ENCODE measurements at places on chromosomes 7 and 10.

DNA sequence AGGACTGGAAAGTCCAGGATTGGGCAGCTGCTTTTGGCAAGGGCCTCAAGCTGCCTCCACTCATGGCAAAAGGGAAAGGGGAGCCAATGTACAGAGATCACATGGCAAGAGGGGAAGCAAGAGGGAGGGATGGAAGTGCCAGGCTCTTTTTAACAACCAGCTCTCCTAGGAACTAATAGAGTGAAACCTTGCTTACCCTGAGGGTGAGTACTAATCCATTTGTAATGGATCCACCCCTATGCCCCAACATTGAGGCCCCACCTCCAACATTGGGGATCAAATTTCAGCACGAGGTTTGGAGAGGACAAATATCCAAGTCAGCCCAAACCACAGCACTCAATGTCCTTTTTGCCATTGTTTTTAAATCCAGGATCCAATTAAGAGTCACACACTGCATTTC is 12.5 kb downstream of the HABP2 start:
- no peak for DNase-seq

DNA sequence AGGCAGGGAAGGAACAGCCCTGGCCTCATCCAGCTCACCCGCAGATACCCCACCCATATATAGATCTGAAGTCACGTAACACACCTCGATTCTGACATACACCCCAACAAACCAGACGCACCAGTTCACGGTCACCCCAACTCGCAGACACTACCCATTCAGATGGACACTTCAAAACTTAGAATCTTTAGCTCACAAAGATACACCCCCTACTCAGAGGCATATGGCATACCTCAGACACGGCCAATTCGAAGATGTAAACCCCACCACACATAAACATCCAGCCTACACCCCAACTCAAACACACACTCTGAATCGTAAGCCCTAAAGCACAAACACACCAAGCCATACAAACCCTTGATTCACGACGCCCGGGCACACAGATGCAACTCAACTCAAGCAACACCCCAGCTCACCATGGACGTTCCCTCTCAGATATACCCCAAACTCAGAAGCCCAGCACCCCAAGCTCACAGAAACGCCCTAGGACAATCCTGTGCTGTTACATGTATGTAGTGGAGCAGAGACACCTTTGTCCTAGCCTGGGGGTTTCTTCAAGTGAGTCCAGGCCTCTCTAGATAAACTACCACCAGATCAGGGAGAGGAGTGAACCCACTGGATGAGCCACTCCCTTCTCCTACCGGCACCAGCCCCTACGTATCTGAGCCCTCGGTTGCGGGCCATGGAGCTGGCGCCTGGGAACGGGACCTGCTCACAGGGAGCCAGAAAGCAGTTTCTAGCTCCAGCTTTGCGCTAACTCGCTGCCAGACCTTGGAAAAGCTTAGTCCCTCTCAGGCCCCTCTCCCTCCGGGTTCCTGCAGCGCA is 8.8 kb downstream of the PSD start:
- no peak for DNase-seq

GRCh38 chr7:43702974-43703373 is 26.3 kb downstream of the COA1 start:
- DNase-seq: no peak

- no peak for DNase-seq
Observed at GRCh38 chr7:94350734-94351133, 44.0 kb upstream of the COL1A2 start.

GRCh38 chr7:108402865-108403264 is 53.4 kb downstream of the NRCAM start:
- DNase-seq: no peak

DNA sequence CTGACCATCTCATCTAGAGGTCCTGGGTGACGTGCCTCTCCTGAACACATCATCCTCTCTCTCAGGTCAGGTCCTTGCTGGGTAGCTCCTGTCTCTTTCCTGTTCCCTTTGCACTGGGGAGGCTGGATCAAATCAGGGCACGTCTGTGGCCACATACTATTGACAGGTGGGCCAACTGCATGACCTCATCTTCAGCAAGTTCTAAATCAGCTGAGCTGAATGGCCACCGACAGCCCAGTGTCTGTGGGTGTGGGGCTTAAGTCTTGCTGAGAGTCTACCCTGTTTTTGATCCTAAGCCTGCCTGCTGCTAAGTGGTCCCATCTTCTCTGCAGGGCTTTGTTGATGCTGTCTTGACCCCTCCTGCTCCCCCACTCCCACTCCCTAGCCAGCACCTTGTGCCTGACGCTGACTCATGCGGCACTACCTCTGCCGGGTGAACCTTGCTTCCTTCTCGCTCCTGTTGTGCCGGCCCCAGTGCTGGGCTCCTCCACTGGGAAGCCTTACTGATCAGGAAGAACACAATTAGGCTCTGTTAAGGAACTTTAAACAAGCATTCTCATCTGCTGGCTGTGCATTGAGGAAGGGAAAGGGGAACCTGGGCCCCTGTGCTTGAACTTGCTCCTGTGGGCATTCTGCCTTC is 440.4 kb downstream of the PLXNA4 start:
- no peak for DNase-seq

DNA sequence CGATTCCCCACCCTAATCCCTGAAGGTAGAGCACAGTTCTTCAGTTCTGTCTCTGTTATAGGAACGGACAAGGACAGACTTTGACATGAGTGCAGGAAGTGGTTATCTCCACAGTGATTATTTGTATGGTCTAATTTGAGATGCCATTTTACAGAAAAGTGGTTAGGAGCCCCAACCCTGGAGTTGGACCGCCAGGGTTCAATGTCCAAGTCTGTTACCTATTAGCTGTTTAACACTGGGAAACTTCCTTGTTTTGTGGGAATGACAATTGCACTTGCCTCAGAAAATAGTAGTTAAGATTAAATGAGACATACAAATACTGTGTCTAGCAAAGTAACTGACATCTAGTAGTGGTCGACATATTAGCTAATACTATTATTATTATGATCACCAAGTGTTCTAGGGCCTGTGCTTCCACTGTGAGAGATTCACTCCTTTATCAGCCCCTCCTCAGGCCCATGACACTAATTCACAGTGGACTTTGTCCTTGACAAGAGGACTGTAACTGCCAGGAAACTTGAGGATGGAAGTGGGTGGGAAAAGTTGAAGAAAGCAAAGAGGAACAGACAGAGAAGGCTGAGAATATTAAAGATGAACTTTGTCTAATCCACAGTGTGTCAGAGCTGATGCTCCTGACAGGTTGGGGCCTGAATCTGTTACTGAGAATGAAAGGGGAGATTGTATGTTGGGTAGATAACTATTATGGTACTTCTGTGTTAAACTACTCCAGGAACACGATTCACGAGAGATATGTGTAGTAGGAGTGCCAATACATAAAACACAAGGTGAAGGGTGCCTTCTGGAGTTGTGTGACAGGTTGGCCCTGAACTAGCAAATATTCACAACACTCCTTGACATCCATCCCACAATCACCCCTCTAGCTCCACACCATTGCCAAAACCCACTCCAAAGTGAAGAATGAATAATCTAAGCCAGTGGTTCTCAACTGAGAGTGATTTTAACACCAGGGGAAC is 66.4 kb downstream of the TAC1 start:
- DNase-seq: no peak

GRCh38 chr7:1770331-1770730 is 100.3 kb downstream of the ELFN1 start:
- DNase-seq: no peak

GRCh38 chr10:79161557-79161956 is 92.8 kb downstream of the ZMIZ1 start:
- DNase-seq: no peak

DNA sequence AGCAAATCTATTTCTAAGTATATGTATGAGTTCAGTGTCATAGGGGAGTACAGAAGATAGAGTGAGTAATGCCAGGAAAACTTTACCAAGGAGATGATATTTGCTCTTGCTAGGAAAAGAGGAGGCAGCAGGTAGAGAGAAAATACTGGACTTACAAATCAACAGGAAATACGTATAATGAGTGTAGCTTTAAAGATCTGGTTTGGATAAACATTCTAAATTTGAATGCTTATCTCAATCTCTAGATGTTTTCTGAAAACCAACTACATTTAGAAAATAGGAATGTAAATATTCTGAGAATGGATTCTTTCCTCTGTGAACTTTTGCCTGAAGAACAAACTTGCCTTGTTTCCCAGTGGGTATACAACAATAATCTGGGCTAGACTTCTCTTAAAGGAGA is 46.9 kb upstream of the GNAI1 start:
- no peak for DNase-seq

DNA sequence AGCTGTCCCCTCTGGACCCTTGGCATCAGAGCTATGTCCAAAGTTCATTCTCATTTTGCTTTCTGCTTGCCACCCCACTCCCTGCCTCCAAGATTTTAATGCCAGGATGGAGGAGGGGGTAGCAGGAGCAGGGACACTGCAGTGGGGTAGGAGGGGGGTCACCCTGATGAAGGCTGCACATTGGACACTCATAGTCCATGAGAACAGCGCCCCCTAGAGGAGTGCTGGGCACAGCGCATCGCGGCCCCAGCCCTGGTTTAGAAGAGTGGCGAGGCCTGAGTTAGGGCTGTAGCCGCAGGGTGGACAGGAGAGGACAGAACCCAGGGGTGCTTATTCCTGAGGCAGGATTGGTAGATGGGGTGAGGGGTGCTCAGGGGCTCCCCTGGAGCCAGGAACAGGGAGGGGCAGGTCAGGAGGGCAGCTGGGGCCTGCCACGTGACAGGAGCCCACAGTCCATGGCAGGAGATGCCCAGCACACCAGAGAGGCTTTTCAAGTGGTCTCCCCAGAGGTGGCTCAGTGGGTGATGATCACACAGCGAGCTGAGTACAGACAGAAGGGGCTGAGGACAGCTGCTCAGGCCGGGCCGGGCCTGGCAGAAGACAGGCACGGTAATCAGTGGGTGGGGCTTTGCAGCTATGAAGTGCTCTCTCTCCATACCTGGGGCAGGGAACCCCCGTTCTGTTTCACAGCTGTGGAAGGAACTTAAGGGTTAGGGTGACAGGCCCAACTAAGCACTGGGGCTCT is 71.4 kb downstream of the NEURL1 start:
- no peak for DNase-seq

DNA sequence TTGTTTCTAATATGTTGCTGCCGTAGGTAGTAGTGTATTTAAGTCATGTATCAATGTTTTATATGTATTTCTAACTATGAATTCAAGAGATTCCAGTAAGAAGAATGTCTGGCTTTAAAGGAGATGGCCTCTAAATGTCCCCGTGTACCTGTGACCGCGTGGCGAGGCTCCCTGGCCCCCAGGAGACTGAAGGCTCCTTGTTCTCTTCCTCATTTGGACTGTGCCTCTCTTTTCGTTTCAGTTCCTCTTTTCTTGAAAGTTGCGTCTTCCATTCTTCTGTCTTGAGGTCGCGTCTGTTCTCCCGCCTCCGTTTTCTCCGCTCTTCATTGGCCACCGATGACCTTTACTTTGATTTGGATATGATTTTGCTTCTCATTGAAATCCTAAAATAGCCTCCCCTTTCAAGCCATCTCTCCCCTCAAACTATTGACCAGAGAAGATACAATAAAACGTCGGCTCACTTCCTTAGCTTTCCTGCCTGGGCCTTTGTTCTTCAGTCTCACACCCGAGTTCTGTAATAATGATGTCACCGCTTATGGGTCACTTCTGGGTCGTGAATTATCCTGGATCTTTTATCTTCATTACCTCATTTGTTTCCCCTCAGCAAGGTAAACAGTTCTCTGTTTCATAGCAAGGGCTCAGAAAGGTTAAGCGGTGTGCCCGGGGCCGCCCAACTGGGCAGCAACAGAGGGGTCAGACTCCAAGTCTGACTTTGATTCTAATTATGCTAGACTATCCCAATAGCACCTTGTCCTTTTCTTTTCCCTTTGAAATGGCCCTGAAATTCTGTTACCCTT is 28.7 kb downstream of the WIPI2 start:
- no peak for DNase-seq

- no peak for DNase-seq
Observed at GRCh38 chr7:86149024-86149665, 494.6 kb upstream of the GRM3 start.

DNA sequence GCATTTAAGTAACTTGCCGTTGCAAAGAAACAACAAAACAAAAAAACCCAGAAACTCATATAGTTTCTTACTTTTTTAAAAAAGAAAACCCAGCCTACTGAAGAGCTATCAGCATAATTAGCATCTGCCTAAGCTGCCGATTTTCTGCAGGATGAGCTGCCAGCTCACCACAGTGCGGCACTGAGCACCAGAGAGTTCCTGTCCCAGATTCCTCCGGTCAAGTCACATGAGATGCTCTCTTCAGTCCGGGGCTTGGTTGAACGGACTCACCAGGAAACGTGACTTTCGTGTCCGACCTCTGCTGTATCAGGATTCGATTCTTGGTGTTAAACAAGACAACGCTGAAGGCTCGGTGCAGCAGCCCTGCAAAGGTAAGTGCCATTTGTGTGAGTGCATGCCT is 3.2 kb downstream of the IDI2 start:
- DNase-seq: no peak

GRCh38 chr10:32240471-32240870 is 106.5 kb downstream of the EPC1 start:
- no peak for DNase-seq

DNA sequence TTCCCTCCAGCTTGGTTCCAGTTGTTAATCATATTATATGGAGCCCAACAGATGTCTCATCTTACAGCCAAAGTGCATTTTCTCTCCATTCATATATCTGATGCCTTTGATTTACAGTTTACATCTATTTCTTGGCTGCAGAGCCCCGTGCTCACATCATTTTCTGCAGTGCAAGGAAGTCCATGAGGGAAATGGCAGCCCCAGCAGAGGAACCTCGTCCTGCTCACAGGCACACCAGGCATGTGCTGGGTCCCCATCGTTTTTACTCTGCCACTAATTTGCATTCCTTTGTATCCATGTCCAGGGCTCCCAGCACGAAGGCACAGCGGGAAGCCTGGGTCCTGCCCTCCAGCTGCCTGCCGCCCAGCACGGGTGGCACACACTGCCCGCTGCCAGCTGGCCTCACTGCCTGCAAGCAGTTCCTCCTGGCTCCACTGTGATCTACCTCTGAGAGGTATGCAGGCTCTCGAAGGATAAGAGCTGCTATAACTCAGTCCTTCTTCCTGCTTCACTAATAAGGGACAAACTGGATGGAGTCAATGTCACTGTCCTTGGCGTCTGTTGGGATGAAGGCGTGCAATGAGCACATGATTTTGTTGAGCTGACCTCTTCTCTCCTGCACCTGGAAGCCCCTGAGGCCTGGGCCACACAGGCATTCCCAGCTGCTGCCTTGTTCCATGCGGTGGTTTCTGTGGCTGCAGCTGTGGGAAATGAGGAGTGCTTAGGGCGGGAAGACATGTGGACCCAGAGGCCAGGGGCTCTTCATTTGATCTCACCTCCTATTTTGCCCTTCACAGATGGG is 583.6 kb upstream of the MGMT start:
- no peak for DNase-seq

- DNase-seq: no peak
Observed at GRCh38 chr7:8435590-8436545, 2.5 kb downstream of the NXPH1 start.

DNA sequence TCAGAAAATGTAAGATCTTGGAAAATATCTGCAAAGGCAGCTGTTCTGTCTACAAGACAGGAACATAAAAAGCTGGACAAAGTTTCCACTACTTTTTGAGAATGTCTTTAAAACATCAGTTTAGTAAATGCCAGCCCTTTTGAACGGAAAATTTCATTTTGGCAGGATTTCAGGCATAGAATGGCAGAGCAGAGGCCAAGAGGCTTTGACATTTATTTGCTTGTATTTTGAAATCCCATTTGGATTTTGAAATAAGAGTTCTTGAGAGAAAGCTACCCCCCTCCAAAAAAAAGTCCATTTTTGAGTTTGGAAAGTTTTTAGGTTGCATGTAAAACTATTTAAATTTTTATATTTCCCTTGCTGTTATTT is 3.1 kb upstream of the ETV1 start:
- DNase-seq: no peak

- no peak for DNase-seq
Observed at GRCh38 chr7:106448992-106449859, 164.4 kb upstream of the NAMPT start.
